ENCODE measurements at places on chromosomes 2 and 18.

DNA sequence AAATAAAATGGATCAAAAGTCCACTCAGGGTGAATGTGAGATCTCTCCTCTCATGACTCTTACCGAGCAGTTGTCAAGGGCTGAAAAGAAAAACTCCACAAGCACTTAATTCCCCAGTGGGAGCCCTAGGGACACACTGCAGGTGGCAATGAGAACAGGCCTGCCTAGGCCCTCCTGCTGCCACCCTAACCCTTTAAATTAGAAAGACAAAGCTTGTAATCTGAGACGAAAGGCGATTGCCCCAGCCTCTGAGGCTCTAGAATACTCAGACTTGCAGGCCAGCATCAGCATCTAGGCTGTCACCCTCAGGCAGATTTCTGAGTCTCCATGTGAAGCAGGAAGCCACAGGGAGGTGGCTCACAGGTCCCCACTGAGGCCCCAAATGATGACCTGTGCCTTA lies 457.0 kb upstream of the MYT1L start:
- no peak for DNase-seq

GRCh38 chr2:214995926-214996670 lies 142.3 kb downstream of the ABCA12 start:
- DNase-seq: no peak

GRCh38 chr18:40464032-40464431 lies 1491.0 kb upstream of the PIK3C3 start:
- no peak for DNase-seq

DNA sequence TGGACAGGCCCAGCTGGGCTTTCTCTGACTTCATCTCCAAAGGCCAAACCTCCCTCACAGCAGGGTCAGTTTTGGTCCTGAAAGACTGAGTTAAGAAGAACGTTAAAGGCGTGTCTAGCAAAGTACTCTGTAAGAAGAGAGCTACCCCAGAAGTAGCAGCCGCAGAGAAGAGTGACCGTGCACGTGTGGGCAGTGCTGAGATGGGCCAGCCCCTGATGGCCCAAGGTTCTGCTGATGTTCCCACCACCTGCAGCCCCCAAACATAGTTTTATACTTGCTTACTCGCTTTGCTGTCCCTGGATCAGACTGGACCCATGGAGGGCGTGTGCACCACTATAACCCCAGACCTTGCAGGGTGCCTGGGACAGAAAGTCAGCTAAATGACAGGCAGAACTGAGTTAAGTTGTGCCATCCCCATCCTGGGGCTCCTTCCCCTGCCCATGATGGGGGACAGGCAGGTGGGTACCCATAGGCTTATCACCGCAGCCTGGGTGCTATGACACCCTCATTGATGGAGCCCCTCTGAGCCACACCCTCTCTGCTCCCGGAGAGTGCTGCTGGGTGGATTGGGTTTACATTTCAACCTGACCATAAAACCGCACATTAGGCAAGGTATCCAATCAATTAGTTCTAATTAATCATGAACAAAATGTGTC lies 367.3 kb upstream of the HS6ST1 start:
- no peak for DNase-seq

GRCh38 chr2:191625016-191625415 lies 52.9 kb upstream of the NABP1 start:
- no peak for DNase-seq

GRCh38 chr2:204331180-204331579 lies 214.1 kb upstream of the PARD3B start:
- DNase-seq: no peak

- DNase-seq: peak; percentile 63
Measured at GRCh38 chr18:50194631-50195532, at the start of gene MYO5B. TSS of gene MYO5B (minus strand) at chr18:50195147. CDS start at chr18:50194793, 354 bp downstream.

GRCh38 chr2:41779888-41780287 lies 267.9 kb upstream of the PKDCC start:
- DNase-seq: no peak

DNA sequence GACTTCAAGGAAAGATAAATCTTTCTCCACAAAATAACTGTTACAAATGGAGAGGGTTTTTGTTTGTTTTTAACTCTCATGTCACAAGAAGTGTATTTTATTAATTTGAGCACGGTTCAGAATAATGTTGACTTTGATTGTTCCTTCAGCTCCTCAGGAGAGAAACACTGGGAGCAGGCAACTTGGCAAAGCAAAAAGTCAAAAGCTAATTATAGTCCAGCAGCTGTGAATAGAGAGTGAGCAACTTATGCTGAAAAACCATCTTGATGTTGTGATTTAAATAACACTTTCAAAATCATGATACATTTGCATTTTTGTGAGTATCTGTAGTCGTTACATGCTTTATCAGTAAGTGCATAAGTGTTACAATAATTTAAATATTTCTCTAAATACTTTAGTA lies 37.5 kb upstream of the TTN start:
- DNase-seq: no peak

All from RWPE1 (cell line).